CD4-positive, alpha-beta T cell treated with Interleukin-21 for 1 hour (primary cell): ENCODE measurements at places on chromosomes 12 and 14.
A peak's percentile ranks its signal among the peaks of the same experiment; 100 is the strongest.

DNA sequence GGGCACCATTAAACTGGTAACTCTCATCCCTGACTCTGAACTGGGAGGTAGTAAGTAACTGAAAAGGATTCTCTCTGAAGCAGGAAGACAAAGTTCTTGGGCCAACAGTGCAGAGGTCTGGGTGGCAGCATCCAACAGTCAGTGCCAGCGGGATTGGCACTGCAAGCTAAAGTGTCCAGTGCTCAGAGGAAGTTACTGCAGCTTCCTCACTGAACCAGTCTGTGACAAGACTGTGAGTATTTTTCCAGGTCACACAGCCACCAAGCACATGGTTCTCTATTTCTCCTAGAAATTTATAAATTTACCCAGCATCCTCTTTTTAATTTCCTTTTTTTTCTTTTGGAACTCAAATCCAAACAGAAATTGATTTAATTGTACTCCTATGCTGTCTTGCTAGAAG lies 81.6 kb upstream of the FAR2 start:
- DNase-seq = no peak

DNA sequence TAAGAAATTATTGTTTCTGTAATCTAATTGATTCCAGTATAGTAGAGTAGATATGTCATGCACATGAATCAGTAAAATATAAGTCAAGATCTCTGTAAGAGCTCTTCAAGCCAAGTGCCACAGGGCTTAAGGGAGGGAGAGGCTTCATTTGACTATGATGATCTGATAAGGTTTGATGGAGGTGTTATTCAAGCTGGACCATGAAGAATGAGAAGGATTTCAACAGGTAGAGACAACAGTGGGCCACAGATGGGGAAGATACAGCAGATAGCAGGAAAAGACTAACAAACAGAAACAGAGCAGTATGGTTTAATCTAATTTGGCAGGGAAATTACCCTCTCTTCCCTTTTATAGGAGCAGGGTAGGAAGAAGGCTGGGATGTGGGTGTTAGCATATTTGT lies 40.6 kb upstream of the FKBP4 start:
- DNase-seq = no peak

- no peak for DNase-seq
Measured at GRCh38 chr12:68206446-68206845, 19.2 kb downstream of the IL26 start.

DNA sequence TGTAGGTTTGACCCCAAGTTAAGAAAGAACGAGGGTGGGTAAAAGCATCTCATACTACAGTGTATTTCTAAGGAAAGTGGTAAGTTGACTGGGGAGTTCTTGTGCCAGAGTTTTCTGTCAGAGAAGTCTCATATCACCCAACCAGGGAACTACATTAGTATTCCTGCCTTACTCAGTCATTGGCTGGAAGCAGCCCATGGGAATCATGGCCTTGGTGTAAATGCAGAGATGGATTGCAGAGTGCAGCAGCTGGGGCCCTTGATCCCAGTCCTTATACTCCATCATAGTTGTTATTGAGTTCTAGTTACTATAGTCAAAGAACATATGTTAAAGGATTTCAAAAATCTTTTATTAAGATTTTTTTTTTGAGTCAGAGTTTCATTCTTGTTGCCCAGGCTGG lies 105.8 kb downstream of the MNAT1 start:
- DNase-seq = no peak

GRCh38 chr14:66540038-66540437 lies 32.1 kb downstream of the GPHN start:
- DNase-seq = no peak

- DNase-seq = peak; percentile 29
Measured at GRCh38 chr14:45249856-45250575, 3.0 kb downstream of the MIS18BP1 start.

DNA sequence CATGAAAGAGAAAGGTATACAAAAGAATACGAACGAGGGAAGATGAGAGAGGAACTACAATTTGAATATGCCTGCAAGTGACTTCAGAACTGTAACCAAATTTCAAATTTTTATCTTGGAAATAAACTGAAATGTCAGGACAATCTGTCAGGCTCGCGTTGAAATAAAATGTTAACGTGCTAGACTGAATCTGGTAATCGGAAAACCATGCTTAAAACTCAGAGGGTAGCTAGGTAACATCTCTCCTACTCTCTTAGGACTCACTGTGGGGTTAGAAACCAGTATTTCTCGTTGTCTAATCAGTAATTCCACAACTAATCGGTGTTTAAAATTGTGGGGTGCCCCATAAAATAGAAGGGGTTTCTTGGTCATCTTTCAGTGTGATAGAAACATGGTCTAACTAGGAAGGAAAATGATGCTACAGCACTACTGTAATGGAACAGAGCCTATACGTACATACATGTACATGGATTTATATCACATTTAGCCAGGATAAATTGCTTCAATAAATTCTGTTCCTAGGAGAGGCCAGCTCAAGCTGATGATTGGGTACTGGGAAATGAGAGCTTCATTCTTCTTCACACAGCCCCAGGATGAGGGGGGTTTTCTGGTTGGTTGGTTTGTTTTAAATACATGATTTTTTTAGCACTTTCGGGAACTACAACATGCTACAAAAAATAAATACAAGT lies 23.9 kb downstream of the ATF7 start:
- DNase-seq = no peak

- no peak for DNase-seq
Measured at GRCh38 chr12:15851919-15852318, 30.3 kb upstream of the STRAP start.

DNA sequence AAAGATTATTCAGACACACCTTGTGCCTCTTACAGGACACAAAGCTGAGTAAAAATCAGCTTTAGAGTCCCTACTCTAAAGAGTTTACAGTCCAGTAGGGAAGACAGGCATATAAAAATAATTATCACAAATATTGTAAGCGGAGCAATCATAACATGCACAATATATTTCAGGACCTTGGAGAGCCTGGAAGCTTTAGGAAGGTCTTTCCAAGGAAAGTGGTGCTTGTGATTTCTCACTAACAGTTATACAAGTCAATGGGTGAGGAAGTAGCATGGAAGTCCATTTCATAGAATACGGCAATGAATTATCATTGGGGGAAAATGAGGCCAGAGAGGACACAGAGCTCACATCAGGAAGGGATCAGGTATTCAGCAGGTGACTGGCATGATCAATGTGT lies 268.3 kb downstream of the C12orf50 start:
- no peak for DNase-seq

DNA sequence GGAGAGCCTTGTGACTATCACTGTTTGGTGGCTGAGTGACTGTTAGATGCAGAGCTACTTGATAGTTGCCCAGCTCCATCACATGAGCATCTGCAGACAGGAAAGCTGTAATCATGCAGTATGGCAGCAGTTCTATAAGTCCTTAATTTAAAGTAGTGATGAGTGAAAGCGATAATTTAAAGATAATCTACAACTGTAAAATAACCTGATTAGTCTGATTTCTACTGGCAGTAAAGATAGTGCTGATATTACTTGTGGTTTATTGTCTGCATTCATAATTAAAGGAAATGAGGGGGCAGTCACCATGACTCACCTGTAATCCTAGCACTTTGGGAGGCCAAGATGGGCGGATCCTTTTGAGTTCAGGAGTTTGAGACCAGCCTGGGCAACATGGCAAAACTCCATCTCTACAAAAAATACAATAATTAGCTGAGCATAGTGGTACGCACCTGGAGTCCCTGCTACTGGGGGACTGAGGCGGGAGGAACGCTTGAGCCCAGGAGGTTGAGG lies 41.2 kb upstream of the PLEKHD1 start:
- DNase-seq = no peak

DNA sequence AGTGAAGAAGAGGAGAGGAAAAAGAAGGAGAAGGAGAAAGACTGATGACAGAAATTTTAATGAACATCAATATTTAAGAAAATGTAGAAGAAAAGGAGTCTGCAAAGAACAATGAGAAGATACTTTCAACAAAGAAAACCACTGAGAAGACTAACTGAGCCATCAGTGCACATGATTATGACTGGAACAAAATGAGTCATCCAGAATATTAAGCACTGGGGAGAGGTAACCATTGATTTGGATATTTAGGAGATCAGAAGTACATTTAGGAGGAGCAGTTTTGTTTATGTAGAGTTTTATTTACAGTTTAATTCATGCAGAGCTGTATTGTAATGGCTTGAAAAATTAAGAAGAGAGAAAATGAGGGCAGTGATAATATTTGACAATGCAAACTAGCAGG lies 159.1 kb downstream of the C12orf50 start:
- no peak for DNase-seq

GRCh38 chr12:108495054-108495453 lies 20.0 kb upstream of the FICD start:
- peak; percentile 31 for DNase-seq
